ENCODE measurements at places on chromosomes 5 and 9. TPM values are rescaled to one million over a fixed set of nuclear protein-coding genes. Genes with fewer than 3 reads are reported as not detected.

The ZFP2 gene
- not detected for total RNA-seq

The MTMR12 gene
- 18.5 TPM for total RNA-seq

The KIF3A gene
- 8.0 TPM for total RNA-seq

The ABO gene
- total RNA-seq, result not detected

The COL5A1 gene
- total RNA-seq, result 41.9 TPM

The SLC24A2 gene
- not detected for total RNA-seq

The ATOSB gene
- total RNA-seq, result 11.1 TPM

The LPCAT1 gene
- total RNA-seq, result 161 TPM

The SLC6A3 gene
- total RNA-seq, result 0.87 TPM

The PCA3 gene
- total RNA-seq, result not detected

The SPINK13 gene
- 0.27 TPM for total RNA-seq

The PLPP7 gene
- total RNA-seq, result not detected

The SHISAL2B gene
- not detected for total RNA-seq

The PHYHD1 gene
- 0.23 TPM for total RNA-seq

The MSMP gene
- not detected for total RNA-seq

All from A549 treated with Mapracorat at 1 μM for 4 hours (cell line).